ENCODE measurements at places on chromosomes 2 and 18.

DNA sequence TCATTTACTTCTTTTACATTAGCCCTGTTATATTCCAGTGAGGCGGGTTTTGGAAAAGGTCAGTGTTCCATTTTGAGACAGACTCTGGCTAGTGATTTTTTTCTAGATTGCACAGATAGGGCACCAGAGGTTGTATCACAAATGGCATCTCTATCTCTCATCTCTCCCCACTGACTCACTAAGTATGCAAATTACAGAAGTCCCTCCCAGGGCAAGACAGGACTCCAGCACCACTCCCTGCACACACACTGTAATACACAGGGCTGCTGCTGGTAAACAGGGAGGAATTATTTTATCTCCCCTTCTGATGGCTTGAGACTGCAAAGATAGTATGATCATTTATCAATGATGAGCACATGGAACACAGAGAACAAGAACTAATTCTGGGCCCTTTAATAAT is 46.2 kb downstream of the AKAIN1 start:
- no peak for DNase-seq

DNA sequence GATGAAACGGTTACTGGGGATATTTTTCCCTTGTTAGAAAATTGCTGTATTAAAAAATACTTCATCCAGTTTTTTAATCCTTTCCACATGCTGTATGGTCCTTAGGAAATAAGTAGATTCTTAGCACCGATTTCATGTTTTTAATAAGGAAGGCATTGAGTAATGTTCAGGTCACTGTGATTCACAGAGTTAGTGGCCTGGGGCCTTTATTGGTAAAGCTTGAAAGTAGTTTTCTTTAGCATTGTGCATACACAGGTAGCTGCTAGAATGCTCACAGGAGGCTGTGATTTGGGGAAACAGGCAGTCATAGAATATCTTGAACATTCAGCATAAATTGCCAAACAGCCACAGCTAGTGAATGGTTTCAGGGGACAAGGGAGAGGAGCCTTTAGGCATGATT is 79.8 kb downstream of the XRCC5 start:
- no peak for DNase-seq

- no peak for DNase-seq
These were observed at the start of gene ECEL1 for GRCh38 chr2:232487385-232488096. Gene ECEL1 (minus strand): TSS chr2:232487834. CDS start chr2:232486653, 1,181 bp downstream.

DNA sequence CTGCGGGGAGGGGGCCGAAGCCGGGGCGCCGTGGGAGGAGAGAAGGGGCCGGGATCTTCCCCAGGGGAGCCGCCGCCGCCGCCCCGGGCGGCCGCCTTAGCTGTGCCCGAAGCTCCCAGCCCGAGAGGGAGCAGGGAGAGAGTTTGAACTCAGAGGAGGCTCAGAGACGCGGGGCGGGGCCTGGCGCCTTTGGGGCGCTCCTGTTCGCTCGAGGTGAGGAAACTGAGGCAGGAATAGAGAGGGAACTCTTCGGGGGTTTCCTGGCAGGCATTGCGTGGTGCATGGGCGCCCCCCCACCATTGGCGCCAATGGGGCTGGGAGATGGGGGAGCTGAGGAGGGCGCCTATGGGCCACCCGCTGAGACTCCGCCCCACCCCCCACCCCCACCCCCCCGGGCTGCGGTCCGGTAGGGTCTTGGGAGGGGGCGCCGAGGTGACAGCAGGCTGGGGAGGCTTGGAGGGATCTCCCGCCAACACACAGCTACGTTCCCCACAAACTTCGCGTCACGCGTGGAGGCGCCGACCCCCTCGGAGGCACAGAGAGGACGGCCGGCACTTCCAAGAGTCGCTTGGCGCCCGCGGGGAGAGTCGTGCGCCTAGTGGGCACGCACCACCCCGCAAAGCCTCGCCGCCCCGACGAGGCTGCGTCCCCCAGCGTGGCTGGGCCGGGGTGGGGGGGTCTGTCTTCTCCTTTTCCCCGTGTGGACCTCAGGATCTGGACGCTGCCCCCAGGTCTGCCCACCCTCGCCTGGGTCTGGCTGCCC is 680 bp downstream of the CTDSP1 start:
- DNase-seq: no peak

- DNase-seq: no peak
These were observed 390.9 kb upstream of the TRIB2 start for GRCh38 chr2:12325806-12326205.

DNA sequence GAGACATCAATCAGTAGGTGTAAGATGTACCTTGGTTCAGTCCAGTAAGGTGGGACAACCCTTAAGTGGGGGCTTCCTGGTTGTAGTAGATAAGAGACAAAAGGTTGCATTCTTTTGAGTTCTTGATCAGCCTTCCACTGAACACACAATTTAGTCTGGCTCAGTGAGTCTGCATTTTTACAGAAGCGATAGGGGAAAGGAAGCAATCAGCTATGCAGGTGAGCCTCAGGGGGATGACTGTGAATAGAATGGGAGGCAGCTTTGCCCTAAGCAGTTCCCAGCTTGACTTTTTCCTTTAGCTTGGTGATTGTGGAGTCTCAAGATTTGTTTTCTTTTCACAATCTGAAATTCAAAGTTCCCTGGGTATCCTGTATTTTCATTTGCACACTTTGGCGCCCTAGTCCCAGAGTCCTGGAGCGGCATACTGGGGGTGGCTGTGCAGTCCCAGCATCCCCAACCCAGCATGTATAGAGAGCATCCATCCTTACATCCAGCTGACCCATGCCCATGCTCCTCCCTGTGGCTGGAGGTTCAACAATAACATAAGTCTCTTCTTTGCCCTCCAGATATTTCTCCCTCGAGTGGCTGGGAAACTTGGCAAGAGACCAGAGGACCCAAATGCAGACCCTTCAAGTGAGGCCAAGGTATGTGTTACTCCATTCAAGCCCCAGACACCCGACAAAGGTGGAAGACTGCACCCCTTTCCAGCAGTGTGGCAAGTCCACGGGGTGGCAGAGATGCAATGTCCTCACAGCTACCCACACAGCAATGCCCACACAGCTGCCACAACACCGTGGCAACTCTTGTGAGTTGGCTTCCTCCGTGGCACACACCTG is 20.1 kb upstream of the PRLH start:
- DNase-seq: no peak
